A549 treated with Mapracorat at 1 μM for 4 hours (cell line): ENCODE measurements at places on chromosomes 1 and 21. TPM values are rescaled to one million over a fixed set of nuclear protein-coding genes. Genes with fewer than 3 reads are reported as not detected.

The SLC44A3 gene
- 1.2 to 2.4 TPM (median 1.6 TPM) in 5 replicates for total RNA-seq

The PODN gene
- total RNA-seq, result not detected in 5 replicates

The LHX4 gene
- total RNA-seq, result 0.27 to 0.41 TPM (median 0.35 TPM) in 5 replicates

The CD160 gene
- not detected in 5 replicates for total RNA-seq

The LCE1A gene
- total RNA-seq, result not detected in 5 replicates

The SERPINC1 gene
- not detected in 5 replicates for total RNA-seq

The ACOT11 gene
- 1.7 to 2.5 TPM (median 2.3 TPM) in 5 replicates for total RNA-seq

The AXDND1 gene
- 0.25 to 0.69 TPM (median 0.48 TPM) in 4 of 5 replicates, not detected in the other for total RNA-seq

The GCLM gene
- total RNA-seq, result 85.1 to 97.9 TPM (median 89.4 TPM) in 5 replicates

The SLC30A2 gene
- total RNA-seq, result 0.11 to 0.96 TPM (median 0.31 TPM) in 5 replicates

The TFF2 gene
- not detected in 5 replicates for total RNA-seq

The SYNC gene
- 10.7 to 15.2 TPM (median 14.5 TPM) in 5 replicates for total RNA-seq

The AADACL4 gene
- not detected in 5 replicates for total RNA-seq

The RPE65 gene
- not detected in 5 replicates for total RNA-seq

The LEMD1 gene
- not detected in 5 replicates for total RNA-seq
